ENCODE measurements at places on chromosomes 2 and 18.

GRCh38 chr2:239803766-239804115 lies 221.4 kb downstream of the NDUFA10 start:
- no peak for DNase-seq

- DNase-seq, result no peak
Observed at GRCh38 chr2:101500860-101501259, 25.9 kb upstream of the RFX8 start.

DNA sequence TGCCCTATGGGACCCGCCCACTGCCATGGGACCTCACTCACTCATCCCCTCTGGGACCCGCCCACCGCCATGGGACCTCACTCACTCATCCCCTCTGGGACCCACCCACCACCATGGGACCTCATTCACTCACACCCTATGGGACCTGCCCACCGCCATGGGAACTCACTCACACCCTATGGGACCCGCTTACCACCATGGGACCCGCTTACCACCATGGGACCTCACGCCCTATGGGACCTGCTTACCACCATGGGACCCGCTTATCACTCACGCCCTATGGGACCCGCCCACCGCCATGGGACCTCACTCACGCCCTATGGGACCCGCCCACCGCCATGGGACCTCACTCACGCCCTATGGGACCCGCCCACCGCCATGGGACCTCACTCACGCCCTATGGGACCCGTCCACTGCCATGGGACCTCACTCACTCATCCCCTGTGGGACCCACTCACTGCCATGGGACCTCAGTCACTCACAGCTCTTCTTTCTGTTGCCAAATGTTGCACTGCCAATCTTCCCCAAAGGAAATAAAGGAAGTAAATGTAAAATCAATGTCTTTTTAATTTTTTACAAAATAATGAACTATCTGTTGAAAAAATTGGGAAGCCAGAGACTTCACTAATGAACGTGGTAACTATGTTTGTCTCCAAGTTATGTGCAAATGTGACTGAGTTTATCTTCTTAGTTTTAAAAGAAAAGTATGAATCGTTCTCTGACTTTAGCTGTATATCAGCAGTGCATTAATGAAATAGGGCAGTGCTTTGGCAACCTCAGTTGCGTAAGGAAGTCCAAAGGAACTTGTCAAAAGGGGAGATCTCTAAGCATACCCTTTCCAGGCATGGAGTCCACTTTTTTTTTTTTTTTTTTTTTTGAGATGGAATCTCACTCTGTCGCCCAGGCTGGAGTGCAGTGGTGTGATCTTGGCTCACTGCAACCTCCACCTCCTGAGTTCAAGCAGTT lies 101.5 kb upstream of the MGAT5 start:
- DNase-seq, result no peak

GRCh38 chr18:23761941-23762340 lies 72.7 kb downstream of the LAMA3 start:
- no peak for DNase-seq

Data from NCI-H2081 (cell line).